Right atrium auricular region (tissue), 2 donors: ENCODE measurements at places on chromosomes 6 and 20. TPM values are rescaled to one million over a fixed set of nuclear protein-coding genes. Genes with fewer than 3 reads are reported as not detected.

Gene PTK7
- 12.7 TPM for total RNA-seq

Gene C2
- total RNA-seq, result 3.5 TPM

Gene YWHAB
- total RNA-seq, result 75.9 TPM

Gene TMC2
- not detected for total RNA-seq

Gene LINC00237
- not detected for total RNA-seq

Gene HLA-DMB
- 3.6 TPM for total RNA-seq

Gene GATA5
- total RNA-seq, result 6.9 TPM

Gene GPR63
- 0.37 TPM for total RNA-seq

Gene CD83
- total RNA-seq, result 1.7 TPM

Gene CFAP206
- total RNA-seq, result 0.26 TPM

Gene SS18L1
- total RNA-seq, result 9.0 TPM

Gene TCF21
- total RNA-seq, result 7.5 TPM

DNA sequence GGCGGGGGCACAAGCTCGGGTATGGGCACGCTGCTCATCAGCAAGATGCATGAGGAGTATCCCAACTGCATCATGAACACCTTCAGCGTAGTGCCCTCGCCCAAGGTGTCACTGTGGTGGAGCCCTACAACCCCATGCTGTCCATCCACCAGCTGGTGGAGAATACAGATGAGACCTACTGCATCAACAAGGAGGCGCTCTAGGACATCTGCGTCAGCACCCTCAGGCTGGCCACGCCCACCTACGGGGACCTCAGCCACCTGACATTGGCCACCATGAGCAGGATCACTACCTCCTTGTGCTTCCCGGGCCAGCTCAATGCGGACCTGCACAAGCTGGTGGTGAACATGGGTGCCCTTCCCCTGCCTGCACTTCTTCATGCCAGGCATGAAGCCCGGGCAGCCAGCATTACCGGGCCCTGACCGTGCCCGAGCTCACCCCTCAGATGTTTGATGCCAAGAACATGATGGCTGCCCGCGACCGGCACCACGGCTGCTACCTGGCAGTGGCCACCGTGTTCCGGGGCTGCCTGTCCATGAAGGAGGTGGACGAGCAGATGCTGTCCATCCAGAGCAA, 12.8 kb downstream of the GABRR2 start:
- DNase-seq, result no peak

- no peak for DNase-seq
Measured at GRCh38 chr6:17395112-17395511, 1.7 kb downstream of the CAP2 start.

- DNase-seq, result no peak
Measured at GRCh38 chr6:46867411-46867810, 54.3 kb downstream of the ADGRF5 start.

GRCh38 chr20:63969838-63970713, at the start of gene ZNF512B:
Gene ZNF512B (minus strand): TSS chr20:63969930. CDS start chr20:63967950, 1,980 bp downstream.
- no peak for DNase-seq

GRCh38 chr6:43235841-43236240, 6.6 kb upstream of the DNPH1 start:
- no peak for DNase-seq

DNA sequence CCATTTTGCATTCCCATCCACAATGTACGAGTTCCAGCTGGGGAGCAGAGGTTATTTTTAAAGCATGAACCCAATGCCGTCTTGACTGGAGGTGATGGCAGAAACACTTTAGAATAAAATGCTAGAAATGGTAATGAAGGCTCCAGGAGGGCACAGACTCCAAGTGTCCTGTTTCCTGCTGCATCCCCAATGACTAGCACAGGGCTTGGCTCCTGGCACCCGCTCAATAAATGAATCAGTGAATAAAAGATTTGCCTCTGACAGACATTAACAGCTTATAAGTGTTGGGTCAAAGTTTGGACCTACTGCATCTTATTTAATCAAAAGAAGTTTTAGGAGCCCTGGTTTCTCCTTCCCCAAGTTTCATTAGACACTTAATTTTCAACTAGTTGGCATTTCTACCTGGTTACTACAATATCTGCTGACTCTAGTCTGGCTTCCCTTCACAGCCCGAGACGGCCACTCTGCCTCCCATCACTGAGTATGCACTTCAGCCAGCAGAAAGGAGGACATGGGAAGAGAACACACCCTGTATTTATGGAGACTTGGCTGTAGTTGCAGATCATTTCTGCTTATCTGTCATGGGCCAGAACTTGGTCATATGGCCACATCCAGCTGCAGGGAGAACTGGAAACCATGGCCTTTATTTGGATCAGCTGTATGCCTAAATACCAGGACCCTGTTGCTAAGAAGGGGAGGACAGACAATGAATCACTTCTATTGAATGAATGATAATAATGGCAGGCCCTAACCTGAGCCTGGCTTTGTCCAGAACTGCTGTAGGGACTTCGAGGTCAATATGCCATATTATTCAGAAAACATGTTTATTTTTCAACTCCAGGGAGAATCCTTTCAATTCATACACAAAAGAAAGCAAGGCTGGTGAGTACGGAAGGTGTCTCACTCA, 63.1 kb downstream of the TTI1 start:
- peak; percentile 13 for DNase-seq

DNA sequence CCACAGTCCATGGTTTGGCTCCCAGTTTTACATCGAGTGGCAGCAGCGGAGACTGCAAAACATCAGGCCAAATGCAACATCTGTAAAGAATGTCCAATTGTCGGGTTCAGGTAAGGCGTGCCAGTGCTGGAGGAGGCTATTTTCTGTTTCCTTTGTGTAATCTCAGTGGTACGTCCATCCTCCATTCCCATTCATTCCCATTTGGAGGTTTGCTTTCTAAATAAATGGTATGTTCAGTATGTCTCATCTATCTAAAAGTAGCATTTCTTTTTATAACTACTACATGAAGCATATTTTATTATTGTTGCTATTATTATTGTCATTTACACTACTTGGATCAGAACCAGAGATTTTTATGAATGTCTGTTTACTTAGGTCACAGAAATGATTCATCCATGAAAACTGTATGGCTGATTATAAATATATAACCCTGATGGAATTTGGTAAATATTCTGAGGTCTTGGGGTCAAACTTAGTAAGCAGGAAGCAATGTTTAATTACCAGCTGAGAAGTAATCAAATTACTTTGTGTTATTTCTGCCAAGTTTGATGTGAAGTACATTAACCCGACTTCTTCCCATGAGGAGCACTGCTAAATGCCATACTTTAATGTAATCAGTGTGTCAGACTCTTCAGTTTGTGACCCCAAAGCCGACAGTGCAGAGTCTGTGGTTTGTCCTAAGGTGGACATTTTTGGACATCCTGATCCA, 512.9 kb downstream of the UTRN start:
- no peak for DNase-seq

GRCh38 chr6:108736832-108737231, 111.4 kb upstream of the ARMC2 start:
- peak; percentile 84 for DNase-seq

GRCh38 chr6:35160642-35161041, 19.5 kb upstream of the TCP11 start:
- no peak for DNase-seq

DNA sequence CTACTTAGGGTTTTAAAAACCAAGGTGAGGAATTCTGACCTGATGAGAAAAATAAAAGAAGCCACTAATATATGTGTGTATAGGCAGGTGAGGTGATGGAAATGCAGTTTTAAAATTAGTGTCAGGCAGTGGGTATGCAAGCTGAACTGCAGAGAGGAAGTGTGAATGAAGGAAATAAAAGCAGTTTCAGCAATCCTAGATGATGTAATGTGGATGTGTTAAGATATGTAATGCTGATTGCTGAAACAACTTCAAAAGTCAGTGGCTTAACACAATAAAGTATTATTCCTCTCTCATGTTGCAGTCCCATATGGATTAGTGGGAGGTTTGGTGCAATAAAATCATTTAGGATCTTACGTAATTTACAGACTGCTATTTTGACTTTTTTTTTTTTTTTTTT, 119.9 kb upstream of the ASCC3 start:
- DNase-seq, result no peak

- no peak for DNase-seq
Measured at GRCh38 chr6:88725111-88725975, 238.1 kb downstream of the RNGTT start.

DNA sequence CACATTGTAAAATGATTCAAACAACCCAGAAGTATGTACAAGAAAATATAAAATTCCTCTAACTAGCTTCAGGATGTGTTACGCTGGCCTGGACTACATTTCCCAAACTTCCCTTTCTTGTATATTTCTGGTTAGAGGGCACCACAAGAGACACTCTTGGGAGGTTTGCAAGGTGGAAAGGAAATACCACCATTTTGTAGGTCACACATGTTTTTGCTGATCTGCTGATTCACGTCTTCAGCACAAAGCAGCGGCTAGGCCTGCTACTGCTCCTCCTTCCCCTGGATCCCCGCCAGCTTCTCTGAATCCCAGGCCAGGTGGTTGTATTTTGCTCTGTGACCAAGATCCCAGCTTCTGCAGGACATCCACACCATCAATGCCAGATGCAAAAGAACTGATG, 104.2 kb downstream of the AGPAT4 start:
- no peak for DNase-seq

DNA sequence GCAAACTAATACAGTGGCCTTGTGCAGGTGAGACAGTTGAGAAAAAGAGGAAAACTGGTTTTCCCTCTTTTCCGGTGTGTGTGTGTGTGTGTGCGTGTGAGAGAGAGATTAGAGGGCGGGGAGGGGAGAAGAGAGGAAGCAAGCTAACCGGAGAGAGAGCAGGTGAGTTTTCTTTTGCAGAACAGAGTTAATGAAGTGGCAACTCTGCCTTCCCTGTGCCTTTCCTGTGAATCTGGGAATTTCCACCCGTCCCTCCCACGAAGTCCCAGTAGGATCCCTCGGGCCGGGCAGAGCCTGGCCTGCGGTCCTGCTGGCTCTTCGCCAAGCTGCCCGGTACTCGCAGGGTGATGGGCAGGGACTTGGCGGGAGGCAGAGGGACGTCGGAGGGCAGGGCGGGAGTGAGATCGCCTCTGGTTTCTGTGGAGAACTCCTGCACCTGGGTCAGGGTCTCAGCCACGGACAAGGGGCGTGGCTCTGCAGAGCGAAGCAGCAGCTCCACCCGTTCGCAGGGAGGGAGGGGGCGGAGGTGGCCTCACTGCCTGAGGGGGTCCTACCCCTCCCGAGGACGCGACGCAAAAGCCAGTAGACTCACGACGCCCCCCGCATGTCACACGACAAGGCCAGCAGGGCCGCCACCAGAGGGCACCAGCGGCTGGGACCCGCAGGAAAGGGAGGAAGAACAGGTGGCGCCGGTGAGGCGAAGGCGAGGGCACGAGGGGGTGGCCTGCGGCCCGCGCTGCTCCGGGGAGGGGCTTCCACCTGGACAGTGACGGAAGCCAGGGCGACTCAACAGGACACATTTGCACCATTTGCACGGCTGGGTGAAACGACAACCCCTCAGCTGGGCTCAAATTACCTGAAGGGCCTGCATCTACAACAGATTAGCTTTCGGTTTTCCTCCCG, 51.2 kb upstream of the RNF182 start:
- DNase-seq, result peak; percentile 57

DNA sequence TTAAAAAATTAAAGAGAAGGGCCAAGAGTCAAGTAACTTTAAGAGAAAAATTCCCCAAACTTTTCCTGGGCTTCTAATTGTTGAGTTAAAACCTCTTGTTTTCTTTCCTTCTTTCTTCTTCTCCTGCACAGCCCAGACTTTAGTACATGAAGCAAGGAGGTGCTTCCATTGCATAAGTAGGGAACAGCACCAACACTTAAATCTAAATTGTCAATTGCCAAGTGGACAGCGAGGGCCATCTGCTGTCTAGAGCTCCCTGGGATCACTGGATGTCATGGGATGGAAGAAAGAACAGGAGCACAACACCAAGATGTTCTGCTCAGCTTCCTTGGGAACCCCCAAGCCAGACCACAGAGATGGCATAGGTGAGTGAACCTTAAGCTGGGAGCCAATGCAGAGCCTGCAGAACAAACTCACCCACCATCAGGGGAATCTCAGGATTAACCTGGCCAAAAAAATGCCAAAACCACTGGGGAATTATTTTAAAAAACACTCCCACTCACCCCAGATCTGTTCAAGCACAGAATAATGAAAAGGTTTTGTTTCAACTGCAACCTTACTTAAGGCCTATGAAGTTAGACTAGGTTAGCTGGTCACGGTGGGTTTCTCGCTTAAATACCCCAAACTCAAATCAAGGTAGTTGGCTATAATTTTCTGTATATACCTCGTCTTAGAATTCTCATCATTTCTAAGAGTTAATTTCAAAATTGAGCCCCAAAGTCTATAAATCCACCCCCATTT, 67.8 kb downstream of the TNFRSF21 start:
- DNase-seq, result no peak

GRCh38 chr20:49631856-49632418, 64.0 kb upstream of the PTGIS start:
- no peak for DNase-seq

GRCh38 chr6:26088344-26088743, 1.1 kb downstream of the HFE start:
- DNase-seq, result no peak

GRCh38 chr6:133891149-133891926, 2.4 kb downstream of the TCF21 start:
- DNase-seq, result no peak

DNA sequence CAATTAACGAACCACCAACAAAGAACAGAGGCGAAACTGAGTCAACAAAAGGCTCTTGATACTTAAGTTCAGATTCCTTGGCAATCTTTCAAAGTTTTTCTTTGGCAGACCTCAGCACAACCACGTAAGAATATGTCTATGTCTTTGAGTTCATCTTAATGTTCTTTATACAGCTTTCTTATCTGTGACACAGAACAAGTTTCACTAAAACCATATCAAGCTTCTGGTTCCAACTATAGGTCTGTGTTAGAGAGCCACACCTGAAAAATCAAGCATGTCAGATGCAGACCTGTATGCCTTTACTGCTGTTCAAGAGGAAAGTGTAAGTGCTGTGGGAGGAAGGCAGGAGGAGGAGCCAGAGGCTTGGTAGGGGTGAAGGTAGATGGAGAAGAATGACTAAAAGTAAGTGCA, 271.3 kb downstream of the KHDC1L start:
- no peak for DNase-seq

DNA sequence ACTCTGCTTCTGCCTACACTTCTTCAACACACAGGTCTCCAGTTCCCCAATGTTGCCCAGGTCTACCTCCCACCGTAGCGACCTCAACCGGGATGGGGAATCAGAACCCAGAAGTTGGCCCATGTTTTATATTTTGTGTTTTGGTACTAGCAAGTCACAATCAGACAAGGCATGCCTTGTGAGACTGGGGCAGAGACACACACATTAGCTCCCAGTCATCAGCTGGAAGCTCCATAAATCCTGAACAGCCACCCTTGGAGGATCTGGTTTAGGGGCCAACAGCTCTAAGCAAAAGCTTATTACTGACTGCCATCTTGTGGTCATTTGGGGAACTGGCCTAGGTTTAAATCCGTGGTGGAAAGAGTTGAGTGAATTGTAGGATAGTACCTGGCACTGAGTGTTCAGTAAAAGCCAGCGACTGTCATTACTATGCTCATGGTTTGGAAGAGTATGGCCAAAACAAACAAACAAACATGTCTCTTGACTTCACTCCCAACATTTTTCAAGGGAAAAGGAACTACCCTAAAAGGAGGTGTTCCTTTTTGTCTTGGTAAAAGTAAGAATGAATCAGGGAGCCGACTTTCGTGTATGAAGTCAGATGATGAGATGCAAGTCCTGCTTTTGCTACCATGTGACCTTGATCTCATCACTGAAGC, 40.5 kb downstream of the PIM1 start:
- peak; percentile 89 for DNase-seq

- no peak for DNase-seq
Measured at GRCh38 chr6:4270776-4271175, 135.4 kb upstream of the ECI2 start.
